Foreskin keratinocyte (primary cell): ENCODE measurements at places on chromosomes 1 and 21. TPM values are rescaled to one million over a fixed set of nuclear protein-coding genes. Genes with fewer than 3 reads are reported as not detected.

- no peak for DNase-seq
Measured at GRCh38 chr1:183043872-183044854, 20.9 kb downstream of the LAMC1 start.

DNA sequence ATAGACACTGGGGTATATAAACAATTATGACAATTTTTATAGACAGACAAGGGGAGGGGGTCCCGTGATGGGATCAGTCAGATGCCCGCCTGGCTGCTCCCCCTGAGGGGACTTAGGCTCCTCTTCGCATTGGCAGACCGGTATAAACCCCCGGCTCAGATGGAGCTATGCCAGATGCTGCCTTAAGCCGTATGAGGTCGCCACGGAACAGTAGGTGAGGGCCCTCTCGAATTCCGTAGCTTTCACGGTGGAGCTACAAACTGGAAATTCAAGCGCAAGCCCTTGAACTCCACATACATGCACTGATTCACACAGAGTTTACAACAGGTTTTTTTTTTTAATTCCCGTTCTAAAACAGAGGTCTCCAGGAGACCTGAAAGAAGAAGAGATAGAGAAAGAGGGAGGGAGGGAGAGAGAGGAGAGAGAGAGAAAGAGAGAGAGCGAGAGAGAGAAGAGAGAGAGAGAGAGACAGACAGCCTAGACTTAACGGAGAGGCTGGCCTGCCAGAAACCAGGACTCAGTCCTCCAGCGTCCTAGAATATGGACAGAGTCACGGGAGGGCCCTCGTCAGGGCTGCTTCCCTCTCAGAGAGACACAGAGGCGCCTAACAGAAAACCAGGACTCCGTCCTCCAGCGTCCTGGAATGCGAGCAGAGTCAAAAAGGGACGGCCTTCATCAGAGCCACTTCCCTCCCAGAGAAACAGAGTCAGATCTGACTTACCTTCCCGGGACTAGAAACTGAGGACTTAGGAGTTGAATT lies 24.4 kb upstream of the TMEM54 start:
- DNase-seq = peak; percentile 11

- DNase-seq = no peak
Measured at GRCh38 chr1:27690183-27690582, 18.2 kb upstream of the IFI6 start.

GRCh38 chr1:207815466-207815865 lies 63.6 kb downstream of the CD46 start:
- DNase-seq = no peak

DNA sequence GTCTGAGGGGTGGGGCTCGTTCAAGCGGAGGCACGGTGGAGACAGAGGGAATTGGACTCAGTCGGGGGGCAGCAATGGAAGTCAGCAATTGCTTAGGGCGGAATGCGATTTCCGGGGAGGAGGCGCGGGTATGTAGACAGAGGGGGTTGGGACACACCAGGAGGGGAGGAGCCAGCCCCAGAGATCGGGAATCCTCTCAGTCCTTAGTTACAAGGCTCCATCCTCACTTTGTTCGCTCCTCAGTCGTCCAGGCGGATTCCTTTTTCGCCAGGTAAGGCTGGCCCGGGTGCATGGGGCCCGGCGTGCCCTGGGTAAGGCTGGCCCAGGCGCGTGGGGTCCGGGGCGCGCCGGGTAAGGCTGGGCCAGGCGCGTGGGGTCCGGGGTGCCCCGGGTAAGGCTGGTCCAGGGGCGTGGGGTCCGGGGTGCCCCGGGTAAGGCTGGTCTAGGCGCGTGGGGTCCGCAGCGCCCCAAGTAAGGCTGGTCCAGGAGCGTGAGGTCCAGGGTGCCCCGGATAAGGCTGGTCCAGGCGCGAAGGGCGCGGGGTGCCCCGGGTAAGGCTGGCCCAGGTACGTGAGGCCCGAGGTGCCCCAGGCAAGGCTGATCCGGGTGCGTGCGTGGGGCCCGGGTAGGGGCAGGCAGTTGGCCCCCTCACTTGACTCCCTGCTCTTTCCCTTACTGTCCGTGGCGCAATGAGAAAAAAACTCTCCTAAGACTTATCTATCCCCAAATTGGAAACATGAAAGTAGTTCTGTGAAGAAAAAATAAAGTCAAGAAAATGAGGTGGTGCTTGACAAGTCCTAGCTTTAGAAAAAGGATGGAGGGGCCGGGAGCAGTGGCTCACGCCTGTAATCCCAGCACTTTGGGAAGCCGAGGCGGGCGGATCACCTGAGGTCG lies at the start of gene L1TD1:
Gene L1TD1, plus strand, starts transcription at position 199 of the 894 bp plus-strand sequence. CDS start 11,780 bp downstream, outside the sequence.
- no peak for DNase-seq

DNA sequence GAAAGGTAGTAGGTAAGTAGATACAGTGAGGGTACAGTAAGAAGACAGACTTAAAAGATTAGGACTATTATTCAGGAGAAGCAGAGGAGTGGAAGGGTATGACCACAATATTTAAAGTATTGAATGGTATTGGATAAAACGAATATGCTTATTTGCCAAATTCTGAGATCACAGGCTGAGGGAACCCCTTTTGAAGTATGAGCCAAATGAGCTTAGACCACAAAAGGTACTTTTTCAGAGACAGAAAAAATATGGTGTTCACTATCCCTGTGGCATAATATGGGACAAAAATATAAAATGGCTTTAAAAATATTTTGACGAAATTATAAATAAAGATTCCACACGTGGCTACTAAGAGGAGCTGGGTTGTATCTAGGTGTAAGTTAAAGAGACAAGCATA lies 880 bp upstream of the MTF2 start:
- DNase-seq = no peak

DNA sequence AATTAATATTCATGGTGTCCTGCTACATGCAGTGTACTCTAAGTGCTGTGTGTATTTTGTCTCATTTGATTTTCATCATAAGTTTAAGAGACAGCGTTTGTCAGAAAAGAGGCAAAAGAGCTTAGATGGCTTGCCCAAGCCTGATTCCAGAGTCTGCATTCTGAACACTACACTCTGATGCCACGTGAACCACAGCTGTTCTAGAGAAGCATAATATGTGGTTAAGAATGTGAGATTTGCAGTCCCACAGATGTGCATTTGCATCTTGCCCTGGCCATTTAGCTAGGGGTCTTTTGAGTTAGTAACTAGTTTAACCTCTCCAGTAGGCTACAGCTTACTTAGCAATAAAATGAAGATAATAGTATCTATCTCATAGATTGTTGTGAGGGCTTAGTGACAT lies 9.2 kb upstream of the GADD45A start:
- no peak for DNase-seq

GRCh38 chr1:201714542-201715329 lies 114.2 kb upstream of the IPO9 start:
- DNase-seq = peak; percentile 98

DNA sequence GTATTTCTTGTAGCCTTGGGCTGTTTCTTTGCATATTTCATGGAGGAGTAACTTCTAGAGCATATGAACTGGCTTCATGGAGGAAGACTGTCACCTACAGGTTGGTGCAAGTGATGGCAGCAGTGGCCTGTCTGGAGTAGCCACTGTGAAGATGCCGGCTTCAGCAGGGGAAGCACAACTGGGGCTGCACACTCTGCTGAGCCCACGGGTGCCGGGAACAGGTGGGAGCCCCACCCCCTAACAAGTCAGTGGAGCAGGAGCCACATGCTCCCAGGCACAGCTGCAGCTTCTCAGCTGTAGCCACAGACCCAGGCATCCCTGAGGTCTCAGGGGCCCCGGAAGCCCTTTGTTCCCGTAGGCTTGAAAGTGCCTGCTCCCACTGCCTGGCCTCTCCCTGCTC lies 43.2 kb upstream of the C1orf185 start:
- DNase-seq = no peak

DNA sequence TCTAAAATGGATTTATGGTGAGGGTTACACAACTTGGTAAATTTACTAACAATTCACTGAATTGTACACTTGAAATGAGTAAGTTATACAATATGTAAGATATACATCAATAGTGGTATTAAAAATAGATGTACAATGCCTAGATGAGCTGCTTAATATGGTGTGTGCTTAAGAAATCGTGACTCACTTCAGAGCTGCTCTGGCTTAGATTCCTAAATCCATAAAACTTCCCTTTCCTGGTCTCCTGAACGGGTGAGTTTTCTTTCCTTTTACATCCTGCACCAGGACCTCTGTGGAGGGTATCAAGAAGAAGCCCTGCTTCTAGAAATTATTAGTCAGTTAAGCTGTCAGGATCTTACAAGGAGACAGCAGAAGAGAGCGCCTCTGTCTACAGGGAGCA lies 30.4 kb downstream of the H3-3A start:
- DNase-seq = no peak

GRCh38 chr1:41734201-41734970 lies 184.3 kb downstream of the HIVEP3 start:
- DNase-seq = no peak

DNA sequence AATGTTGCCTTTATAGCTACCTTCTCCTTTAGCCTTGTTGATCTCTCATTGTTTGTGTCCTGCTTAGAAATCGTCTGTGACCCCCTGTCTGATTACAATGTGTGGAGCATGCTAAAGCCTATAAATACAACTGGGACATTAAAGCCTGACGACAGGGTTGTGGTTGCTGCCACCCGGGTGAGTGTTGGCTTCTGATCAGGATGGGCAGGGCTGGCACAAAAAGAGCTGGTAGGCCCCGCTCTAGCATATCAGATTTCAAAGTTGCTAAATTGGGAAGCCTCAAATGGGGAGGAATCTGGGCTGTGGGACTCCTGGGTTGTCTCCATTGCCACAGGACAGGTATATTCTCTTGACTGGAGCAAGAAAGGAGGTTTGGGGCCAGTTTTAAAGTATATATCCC lies 8.4 kb downstream of the NCSTN start:
- no peak for DNase-seq

- DNase-seq = no peak
Measured at GRCh38 chr1:185375583-185375982, 58.5 kb upstream of the IVNS1ABP start.

DNA sequence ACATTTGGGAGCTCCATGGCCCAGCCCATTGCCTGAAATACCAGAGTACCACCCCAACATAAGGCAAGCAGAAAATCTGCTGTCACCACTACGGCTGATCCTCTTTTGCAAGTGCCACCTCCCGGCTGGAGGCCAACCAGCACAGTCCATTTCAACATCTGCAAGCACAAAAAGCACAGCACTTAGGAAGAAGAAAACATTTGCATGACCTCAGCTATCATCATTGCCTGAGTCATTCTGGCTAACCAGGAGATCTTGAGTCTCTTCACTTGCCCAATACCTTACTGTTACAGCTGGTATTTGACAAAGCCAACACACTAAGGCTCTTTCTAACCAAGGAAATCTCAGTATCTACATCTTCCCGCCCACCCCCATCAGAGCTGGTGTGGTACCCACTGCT lies 55.9 kb downstream of the NEK7 start:
- DNase-seq = no peak

GPR157 gene
- 4.9 and 5.0 TPM in 2 replicates for total RNA-seq

CLEC20A gene
- not detected in 2 replicates for total RNA-seq

TNFSF18 gene
- 0.31 and 0.39 TPM in 2 replicates for total RNA-seq

HRNR gene
- not detected in 2 replicates for total RNA-seq

ZBED6 gene
- total RNA-seq = 18.8 and 20.1 TPM in 2 replicates

ZBTB21 gene
- 17.1 and 21.7 TPM in 2 replicates for total RNA-seq

MPL gene
- not detected in 2 replicates for total RNA-seq

EIF2D gene
- 53.9 and 54.3 TPM in 2 replicates for total RNA-seq

SERTAD4 gene
- 5.3 and 9.2 TPM in 2 replicates for total RNA-seq

ABCG1 gene
- 2.3 and 4.4 TPM in 2 replicates for total RNA-seq

RAVER2 gene
- 8.4 and 10.5 TPM in 2 replicates for total RNA-seq
